HFFc6 (cell line): ENCODE measurements at places on chromosomes 3 and 15. TPM values are rescaled to one million over a fixed set of nuclear protein-coding genes. Genes with fewer than 3 reads are reported as not detected.
A peak's percentile ranks its signal among the peaks of the same experiment; 100 is the strongest.

DNA sequence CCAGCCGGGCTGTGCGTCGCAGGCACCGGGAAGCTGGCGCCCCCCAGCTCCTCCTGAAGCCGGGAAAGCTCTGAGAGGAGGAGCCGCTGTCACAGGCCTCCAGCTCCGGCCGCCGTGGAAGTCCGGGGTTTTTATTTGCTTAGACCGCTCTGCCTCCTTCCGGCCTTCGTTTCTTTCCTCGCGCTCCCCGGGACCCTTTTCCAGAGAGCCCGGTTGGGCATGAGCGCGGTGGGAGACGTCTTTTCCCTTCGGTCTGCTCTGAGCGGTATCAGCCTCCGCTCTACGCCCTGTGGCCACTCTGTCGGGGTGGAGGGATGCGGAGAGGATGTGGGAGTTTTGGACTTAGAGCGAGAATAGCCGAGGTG, 559 bp downstream of the SENP5 start:
- DNase-seq: no peak

DNA sequence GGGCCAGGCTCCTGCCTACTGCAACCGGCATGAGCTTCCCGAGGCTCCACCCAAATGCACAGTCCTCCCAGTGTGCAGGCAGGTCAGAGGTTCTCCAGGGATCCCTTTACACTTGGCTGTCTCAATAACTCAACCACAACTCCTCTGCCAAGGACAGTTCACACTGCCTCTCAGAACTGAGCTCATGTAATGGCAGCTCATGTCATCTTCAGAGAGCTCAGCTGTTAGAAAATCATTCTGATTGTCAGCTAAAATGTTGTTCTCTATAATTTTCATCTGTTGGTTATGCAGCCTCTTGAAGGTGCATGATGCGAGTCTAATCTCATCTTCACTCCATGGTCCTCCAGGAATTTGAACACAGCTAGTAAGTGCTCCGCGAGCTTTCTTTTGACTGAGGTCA, 76.7 kb downstream of the SST start:
- DNase-seq: no peak

GRCh38 chr15:78422571-78423340, 15.3 kb upstream of the IREB2 start:
- peak; percentile 33 for DNase-seq

SHQ1 gene
- 18.6 to 20.9 TPM (median 19.5 TPM) in 3 replicates for total RNA-seq

- no peak for DNase-seq
Observed at GRCh38 chr15:58486564-58486963, 54.8 kb downstream of the LIPC start.

DNA sequence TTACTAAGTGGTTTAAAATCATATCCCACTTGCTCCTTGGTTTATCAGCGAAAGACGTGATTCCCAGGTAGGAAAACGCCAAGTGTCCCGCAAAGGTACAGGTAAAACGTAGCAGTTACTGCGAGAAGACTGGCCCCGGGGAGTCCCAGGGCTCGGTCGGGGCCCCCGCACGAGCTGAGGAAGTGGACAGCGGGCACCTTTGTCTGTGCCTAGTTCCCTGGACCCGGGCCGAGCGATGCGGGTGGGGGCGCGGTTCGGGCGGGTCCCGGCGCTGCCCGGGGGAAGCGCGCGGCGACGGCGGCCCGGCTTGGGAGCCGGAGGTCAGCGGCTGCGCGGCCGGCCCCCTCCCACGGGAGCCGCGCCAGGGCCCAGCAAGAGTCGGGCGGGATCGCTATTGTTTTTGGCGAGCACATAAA, 864 bp upstream of the NEO1 start:
- no peak for DNase-seq

LRRC57 gene
- total RNA-seq: 20.3 to 23.2 TPM (median 20.8 TPM) in 3 replicates

KLHL6 gene
- not detected in 2 replicates for total RNA-seq

DNA sequence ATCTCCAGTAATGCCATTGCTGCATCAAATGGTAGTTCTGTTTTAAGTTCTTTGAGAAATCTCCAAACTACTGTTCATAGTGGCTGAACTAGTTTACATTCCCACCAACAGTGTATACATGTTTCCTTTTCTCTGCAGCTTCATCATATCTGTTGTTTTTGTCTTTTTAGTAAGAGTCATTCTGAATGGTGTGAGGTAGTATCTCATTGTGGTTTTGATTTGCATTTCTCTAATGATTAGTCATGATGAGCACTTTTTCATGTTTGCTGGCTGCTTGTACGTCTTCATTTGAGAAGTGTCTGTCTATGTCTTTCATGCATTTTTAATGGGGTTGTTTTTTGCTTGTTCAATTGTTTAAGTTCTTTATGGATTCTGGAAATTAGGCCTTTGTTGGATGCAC, 10.2 kb upstream of the GCSAM start:
- DNase-seq: no peak

- DNase-seq: no peak
Observed at GRCh38 chr3:34675383-34676120, 877.1 kb downstream of the PDCD6IP start.

GRCh38 chr3:55512571-55513343, 25.7 kb upstream of the WNT5A start:
- DNase-seq: no peak

LSMEM2 gene
- total RNA-seq: 0.16 TPM in 1 of 3 replicates, not detected in the others

CPNE4 gene
- not detected in 2 replicates for total RNA-seq

DNA sequence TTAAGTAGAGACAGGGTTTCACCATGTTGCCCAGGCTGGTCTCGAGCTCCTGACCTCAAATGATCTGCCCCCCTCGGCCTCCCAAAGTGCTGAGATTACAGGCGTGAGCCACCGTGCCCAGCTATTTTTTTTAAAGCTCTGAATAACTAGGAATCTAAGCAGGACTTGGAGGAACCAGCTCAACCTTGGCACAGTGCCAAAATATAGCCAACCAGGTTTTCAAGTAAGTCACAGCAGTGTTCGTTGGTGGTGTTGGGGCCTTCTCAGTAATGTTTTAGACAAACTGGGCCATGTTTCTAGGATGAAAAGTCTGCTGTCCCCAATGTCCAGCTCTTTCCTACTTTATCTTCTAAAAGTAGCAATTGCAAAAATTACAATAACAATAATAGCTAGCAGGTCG, 6.4 kb upstream of the ADAM10 start:
- no peak for DNase-seq

DNA sequence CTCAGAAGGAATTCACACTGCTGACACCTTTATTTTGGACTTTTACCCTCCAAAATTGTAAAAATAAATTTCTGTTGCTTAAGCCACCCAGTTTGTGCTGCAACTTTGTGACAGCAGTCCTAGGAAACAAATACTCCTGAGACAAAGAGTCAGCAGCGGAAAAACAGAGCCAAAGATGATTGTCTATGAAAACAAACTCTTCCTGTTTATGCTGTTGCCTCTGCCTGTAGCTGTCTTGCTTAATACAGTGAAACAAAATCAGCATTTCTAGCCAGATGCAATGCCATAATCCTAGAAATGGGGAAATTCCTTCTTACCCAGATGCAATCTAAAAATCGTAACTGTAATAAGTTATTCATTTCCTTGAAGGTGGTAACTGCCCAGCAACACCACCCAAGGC, 387.5 kb upstream of the ATP11B start:
- DNase-seq: no peak

TLR9 gene
- 0.07 TPM in 1 of 3 replicates, not detected in the others for total RNA-seq

NECTIN3 gene
- total RNA-seq: 59.8 to 88.8 TPM (median 60.1 TPM) in 3 replicates

BFSP2 gene
- total RNA-seq: not detected in 3 replicates

DNA sequence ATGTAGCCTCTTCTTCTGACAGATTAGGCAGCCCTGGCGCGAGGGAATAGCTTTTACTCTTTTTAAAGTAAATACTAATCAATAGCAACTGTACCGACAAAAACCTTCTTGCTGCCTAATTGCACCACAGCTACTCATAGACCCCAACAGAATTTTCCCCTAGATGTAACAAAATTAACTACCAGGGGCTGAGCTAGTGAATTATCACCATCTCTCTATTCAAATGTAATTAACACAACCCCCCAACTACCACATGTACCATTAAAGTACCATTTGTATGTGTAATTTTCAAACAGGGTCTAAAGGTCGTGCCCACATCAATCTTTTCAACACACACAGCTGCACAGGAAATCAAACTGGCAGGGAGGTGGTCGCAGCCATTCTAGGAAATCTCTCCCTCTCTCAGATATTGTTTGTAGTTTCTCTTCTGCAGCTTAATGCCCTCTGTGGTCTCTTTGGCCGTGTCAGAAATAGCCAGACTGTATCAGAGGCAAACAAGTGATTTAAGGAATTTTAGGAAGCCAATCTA, 322.9 kb downstream of the RORA start:
- DNase-seq: no peak

DNA sequence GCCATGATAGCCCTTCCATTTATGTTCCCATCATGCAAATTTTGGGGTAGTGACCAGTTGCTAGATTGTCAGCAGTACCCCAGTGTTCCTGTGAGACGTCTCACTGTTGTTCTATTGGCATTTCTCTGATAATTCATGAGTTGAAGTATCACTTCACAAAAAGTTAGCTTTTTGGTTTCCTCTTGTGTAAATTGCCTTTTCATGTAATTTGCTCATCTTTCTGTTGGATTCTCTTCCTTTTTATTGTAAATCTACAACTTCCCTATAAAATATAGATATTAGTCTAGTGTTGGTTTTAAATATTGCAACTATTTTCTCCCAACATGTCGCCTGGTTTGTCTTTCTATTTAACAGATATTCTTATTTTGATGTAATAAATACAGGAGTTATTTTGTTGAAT, 7.5 kb upstream of the A4GNT start:
- no peak for DNase-seq

SERPINI2 gene
- total RNA-seq: not detected in 2 replicates
